Hepatocyte (in vitro differentiated cells): ENCODE measurements at places on chromosomes 7 and 10. TPM values are rescaled to one million over a fixed set of nuclear protein-coding genes. Genes with fewer than 3 reads are reported as not detected.
A peak's percentile ranks its signal among the peaks of the same experiment; 100 is the strongest.

- H3K36me3 ChIP-seq: no peaks in the 10 kb centered on the region
- no peaks in the 10 kb centered on the region for H3K27me3 ChIP-seq
- H3K4me1 ChIP-seq: peaks cover 10% of the 10 kb centered on the region
- H3K27ac ChIP-seq: peak within 1 kb of the TSS; percentile 100
- peak within 1 kb of the TSS; percentile 100 for H3K4me3 ChIP-seq
- peak; percentile 94 for DNase-seq
Measured at GRCh38 chr10:13099666-13100348, at the start of gene OPTN. Gene OPTN, plus strand, starts transcription at chr10:13100163. Its CDS starts 8,960 bp downstream, at chr10:13109123.

GRCh38 chr7:20194343-20194995 is 22.7 kb downstream of the MACC1 start:
- H3K36me3 ChIP-seq: no peaks in the 10 kb centered on the region
- H3K27ac ChIP-seq: no peak overlapping the region
- DNase-seq: no peak
- peaks cover 6% of the 10 kb centered on the region for H3K4me1 ChIP-seq
- no peaks in the 10 kb centered on the region for H3K27me3 ChIP-seq

- no peaks in the 10 kb centered on the region for H3K36me3 ChIP-seq
- no peak for DNase-seq
- no peak overlapping the region for H3K4me3 ChIP-seq
- H3K4me1 ChIP-seq: no peaks in the 10 kb centered on the region
- no peak overlapping the region for H3K27ac ChIP-seq
Measured at GRCh38 chr7:105209870-105210269, 178.9 kb downstream of the SRPK2 start.

GRCh38 chr7:122883049-122883680 is 3.1 kb downstream of the CADPS2 start:
- no peaks in the 10 kb centered on the region for H3K27me3 ChIP-seq
- H3K36me3 ChIP-seq: no peaks in the 10 kb centered on the region
- peaks cover 22% of the 10 kb centered on the region for H3K4me1 ChIP-seq

FAM25C gene
- not detected in 2 replicates for total RNA-seq

GRCh38 chr7:14381306-14381705 is 391.8 kb upstream of the ETV1 start:
- DNase-seq: no peak
- H3K4me1 ChIP-seq: no peaks in the 10 kb centered on the region
- H3K4me3 ChIP-seq: no peak overlapping the region
- H3K27me3 ChIP-seq: no peaks in the 10 kb centered on the region
- no peaks in the 10 kb centered on the region for H3K36me3 ChIP-seq

DNA sequence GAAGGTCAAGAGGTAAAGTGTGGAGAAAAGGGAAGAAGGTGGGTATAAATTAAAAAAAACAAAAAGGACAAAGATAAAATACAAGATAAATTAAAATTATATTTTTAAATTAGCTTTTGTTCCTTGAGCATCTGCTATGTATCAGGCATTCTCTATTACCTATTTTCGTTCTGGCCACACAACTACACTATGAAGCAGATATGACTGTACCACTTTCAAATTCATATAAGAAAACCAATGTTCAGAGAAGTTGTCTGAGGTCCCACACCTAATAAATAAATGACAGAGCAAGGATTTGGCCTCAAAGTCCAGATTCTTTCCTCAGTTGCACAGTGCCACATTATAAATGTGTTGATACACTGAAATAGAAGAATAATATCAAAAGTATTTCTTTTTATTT is 103.8 kb upstream of the PCDH15 start:
- no peaks in the 10 kb centered on the region for H3K4me1 ChIP-seq
- no peak for DNase-seq
- H3K36me3 ChIP-seq: no peaks in the 10 kb centered on the region
- no peak overlapping the region for H3K4me3 ChIP-seq
- no peaks in the 10 kb centered on the region for H3K27me3 ChIP-seq
- no peak overlapping the region for H3K27ac ChIP-seq

KAZALD1 gene
- total RNA-seq: 31.9 and 34.8 TPM in 2 replicates

DNA sequence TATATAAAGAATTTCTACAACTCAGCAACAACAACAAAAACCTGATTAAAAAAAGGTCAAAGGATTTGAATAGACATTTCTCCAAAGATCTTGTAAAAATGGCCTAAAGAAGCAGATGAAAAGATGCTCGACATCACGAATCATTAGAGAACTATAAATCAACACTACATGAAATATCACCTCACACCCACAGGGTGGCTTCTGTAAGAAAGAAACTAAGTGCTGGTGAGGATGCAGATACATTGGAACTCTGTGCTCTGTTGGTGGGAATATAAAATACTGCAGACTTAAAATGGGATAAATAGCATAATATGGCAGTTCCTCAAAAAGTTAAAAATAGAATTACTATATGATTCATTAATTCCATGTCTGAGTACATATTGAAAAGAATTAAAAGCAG is 38.3 kb upstream of the CDCA7L start:
- H3K4me3 ChIP-seq: no peak overlapping the region
- DNase-seq: no peak
- H3K36me3 ChIP-seq: no peaks in the 10 kb centered on the region
- H3K4me1 ChIP-seq: no peaks in the 10 kb centered on the region

DNA sequence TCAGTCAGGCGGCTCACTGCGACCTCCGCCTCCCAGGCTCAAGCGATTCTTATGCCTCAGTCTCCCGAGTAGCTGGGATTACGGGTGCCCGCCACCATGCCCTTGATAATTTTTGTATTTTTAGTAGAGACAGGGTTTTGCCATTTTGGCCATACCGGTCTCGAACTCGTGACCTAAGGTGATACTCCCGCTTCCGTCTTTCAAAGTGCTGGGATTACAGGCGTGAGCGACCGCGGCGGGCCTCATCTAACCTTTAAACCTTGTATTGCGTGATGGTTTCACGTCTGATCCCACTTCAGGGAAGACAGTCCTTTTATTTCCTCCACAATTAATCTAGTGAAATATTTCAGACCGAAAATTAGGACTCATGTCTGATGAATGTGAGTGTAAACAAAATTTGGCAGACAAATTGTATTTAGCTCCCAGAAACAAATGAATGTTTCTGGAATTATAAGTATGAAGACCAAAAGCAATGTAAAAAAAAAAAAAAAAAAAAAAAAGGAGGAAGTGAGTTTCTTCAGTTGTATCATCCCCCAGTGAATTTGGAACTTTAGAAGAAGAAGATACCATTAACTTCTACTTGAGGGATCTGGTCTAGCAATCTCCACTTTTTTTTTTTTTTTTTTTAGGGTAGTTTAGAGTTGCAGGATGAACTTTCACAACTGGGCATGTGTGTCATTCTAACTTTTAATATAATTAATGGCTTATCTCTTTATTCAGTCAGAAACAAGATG is 1.6 kb downstream of the NUP42 start:
- H3K36me3 ChIP-seq: no peaks in the 10 kb centered on the region
- peaks cover 9% of the 10 kb centered on the region for H3K4me1 ChIP-seq
- H3K4me3 ChIP-seq: no peak overlapping the region

DNA sequence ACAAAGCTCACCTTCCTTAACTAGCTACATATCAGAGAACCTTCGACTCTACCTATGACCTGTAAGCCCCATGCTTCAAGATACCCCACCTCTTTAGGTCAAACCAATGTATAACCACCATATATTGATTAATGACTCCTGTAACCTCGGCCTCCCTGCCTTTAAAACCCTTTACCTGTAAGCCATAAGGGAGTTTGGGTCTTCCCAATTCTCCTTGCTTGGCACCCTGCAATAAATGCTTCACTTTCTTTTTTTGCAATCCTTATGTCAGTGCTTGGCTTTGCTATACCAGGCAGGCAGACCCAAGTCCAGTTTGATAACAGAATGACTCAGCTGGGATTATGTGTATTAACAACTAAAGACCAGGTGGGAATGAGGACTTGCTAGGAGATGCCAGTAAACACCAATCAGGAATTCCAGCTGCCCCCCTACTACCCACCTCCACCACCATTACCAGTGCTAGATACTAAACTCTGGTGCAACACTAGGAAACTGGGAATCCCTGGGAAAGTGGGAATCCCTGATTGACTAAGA is 22.0 kb upstream of the SLC35G1 start:
- DNase-seq: peak; percentile 50
- H3K27me3 ChIP-seq: no peaks in the 10 kb centered on the region
- peak overlapping the region; percentile 82 for H3K27ac ChIP-seq

CELF2 gene
- total RNA-seq: 13.0 and 16.6 TPM in 2 replicates

GRCh38 chr10:3239920-3240894 is 67.6 kb upstream of the PITRM1 start:
- H3K27me3 ChIP-seq: no peaks in the 10 kb centered on the region
- H3K4me3 ChIP-seq: no peak overlapping the region
- DNase-seq: no peak
- no peaks in the 10 kb centered on the region for H3K4me1 ChIP-seq
